ENCODE measurements at places on chromosomes 5 and 9.

- H3K36me3 ChIP-seq: no peaks in the 10 kb centered on the region
- no peak overlapping the region for H3K27ac ChIP-seq
- H3K4me3 ChIP-seq: no peak overlapping the region
- H3K4me1 ChIP-seq: no peaks in the 10 kb centered on the region
- no peak for DNase-seq
These were observed 446.7 kb downstream of the DMRTA1 start for GRCh38 chr9:22893196-22893843.

DNA sequence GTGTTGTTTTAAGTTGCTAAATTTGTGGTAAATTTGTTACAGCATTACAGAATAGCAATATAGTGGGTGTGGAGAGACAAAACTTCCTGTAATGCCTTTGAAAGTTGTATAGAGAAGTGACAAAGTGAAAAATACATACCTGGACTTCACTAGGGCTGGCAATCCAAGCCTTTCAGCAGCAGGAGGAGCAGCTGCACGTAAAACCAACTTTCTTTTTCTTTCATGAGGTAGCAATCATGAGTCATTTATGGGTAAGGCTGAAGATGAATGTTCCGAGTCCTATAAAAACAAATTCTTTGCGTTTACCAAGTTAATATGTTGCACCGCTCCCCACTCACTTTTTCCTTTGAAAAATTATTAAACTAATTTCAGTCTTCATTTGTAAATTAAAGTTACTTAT lies 1138.2 kb downstream of the TAF11L14 start:
- no peaks in the 10 kb centered on the region for H3K4me1 ChIP-seq
- no peaks in the 10 kb centered on the region for H3K27me3 ChIP-seq
- no peak overlapping the region for H3K27ac ChIP-seq
- DNase-seq: no peak
- H3K4me3 ChIP-seq: no peak overlapping the region

GRCh38 chr5:14739538-14739937 lies 75.0 kb downstream of the OTULIN start:
- peak overlapping the region; percentile 50 for H3K27ac ChIP-seq
- H3K4me1 ChIP-seq: peaks cover 21% of the 10 kb centered on the region
- H3K27me3 ChIP-seq: no peaks in the 10 kb centered on the region
- peaks cover 14% of the 10 kb centered on the region for H3K36me3 ChIP-seq

DNA sequence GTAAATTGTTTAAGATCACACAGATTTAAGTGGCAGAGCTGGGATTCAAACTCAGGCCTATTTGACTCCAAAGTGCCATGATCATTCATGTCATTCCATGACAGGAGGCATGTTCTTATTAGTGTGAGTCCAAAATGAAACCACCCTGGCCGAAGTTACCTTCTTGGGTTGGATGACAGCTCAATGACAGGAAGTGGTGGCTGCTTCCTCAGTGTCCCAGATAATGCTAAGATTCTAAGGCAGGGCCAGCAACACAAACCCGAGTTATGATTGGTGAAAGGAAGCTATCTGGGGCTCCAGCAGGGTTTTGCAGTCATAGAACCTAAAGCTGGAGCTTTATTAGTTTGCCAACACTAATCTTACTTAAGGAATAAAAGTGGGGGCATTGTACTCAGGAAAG lies 340.4 kb downstream of the SLIT3 start:
- DNase-seq: no peak
- H3K4me3 ChIP-seq: no peak overlapping the region
- no peak overlapping the region for H3K27ac ChIP-seq
- H3K27me3 ChIP-seq: no peaks in the 10 kb centered on the region
- H3K4me1 ChIP-seq: peaks cover 15% of the 10 kb centered on the region
- no peaks in the 10 kb centered on the region for H3K36me3 ChIP-seq

- no peak overlapping the region for H3K27ac ChIP-seq
- H3K4me3 ChIP-seq: no peak overlapping the region
- DNase-seq: peak; percentile 32
- H3K27me3 ChIP-seq: no peaks in the 10 kb centered on the region
- H3K36me3 ChIP-seq: no peaks in the 10 kb centered on the region
These were observed 99.4 kb downstream of the TMEM174 start for GRCh38 chr5:73272351-73272750.

DNA sequence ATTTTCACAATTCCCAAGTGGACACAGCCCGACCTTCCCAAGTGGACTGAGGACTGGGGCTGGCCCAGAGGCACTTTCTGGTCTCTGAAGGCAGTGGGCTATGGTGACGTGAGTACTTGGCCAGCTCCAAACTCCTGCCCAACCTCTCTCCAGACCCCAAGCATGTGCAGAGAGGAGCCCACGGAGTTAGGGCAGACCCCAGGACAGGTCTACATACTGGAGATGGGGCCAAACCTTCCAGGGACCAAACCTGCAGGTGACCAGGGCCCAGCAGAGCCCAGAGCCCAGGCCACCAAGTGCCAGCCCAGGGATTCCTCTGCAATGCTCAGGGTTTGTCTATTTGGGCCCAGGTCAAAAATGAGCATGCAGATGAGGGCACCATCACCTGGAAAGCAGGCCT lies 15.3 kb downstream of the BRD3 start:
- H3K36me3 ChIP-seq: no peaks in the 10 kb centered on the region
- no peak for DNase-seq
- H3K4me3 ChIP-seq: no peak overlapping the region
- no peaks in the 10 kb centered on the region for H3K27me3 ChIP-seq
- no peak overlapping the region for H3K27ac ChIP-seq

GRCh38 chr9:136546697-136547501 lies 1.1 kb upstream of the NOTCH1 start:
- H3K27me3 ChIP-seq: no peaks in the 10 kb centered on the region
- DNase-seq: peak; percentile 62
- H3K4me1 ChIP-seq: peaks cover 17% of the 10 kb centered on the region

GRCh38 chr5:72681781-72682180 lies 134.7 kb upstream of the TNPO1 start:
- H3K36me3 ChIP-seq: no peaks in the 10 kb centered on the region
- no peak overlapping the region for H3K27ac ChIP-seq
- H3K4me3 ChIP-seq: no peak overlapping the region
- no peaks in the 10 kb centered on the region for H3K4me1 ChIP-seq

DNA sequence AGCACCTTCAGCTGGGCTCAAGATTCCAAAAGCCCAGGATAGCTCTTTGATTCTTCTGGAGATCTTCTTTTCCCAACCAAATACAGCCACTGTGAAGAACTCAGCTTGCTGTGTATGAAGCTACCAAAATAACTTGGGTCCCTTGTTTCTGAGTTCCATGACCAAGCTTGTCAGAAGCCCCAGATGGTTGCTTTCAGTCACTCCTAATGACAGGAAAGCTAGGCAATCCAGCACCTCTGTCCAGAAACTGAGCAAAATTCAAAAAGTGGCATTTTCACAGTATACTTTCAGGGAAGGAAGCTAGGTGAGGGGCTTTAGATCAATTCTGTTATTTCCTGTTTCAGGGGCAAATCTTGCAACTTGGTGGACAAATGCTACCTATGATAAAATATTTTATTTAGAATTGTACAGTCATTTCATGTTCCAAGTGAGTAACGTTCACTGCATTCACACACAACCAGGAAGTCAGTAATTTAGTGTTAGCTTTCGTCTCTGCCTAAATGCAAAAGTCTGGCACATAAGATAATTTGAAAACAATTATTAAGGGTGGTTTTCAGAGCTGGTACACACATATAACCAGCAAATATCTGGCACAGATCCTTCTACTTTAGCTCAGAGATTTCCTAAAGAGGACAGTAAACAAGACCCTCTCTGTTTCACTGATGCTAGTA lies 330.1 kb downstream of the GLIS3 start:
- H3K4me1 ChIP-seq: peaks cover 30% of the 10 kb centered on the region
- peak; percentile 54 for DNase-seq
- peak overlapping the region; percentile 54 for H3K27ac ChIP-seq
- no peak overlapping the region for H3K4me3 ChIP-seq
- no peaks in the 10 kb centered on the region for H3K36me3 ChIP-seq

- H3K4me3 ChIP-seq: no peak overlapping the region
- no peak overlapping the region for H3K27ac ChIP-seq
- no peak for DNase-seq
- peaks cover 12% of the 10 kb centered on the region for H3K4me1 ChIP-seq
- no peaks in the 10 kb centered on the region for H3K36me3 ChIP-seq
These were observed 29.2 kb upstream of the FBP1 start for GRCh38 chr9:94668418-94668927.

DNA sequence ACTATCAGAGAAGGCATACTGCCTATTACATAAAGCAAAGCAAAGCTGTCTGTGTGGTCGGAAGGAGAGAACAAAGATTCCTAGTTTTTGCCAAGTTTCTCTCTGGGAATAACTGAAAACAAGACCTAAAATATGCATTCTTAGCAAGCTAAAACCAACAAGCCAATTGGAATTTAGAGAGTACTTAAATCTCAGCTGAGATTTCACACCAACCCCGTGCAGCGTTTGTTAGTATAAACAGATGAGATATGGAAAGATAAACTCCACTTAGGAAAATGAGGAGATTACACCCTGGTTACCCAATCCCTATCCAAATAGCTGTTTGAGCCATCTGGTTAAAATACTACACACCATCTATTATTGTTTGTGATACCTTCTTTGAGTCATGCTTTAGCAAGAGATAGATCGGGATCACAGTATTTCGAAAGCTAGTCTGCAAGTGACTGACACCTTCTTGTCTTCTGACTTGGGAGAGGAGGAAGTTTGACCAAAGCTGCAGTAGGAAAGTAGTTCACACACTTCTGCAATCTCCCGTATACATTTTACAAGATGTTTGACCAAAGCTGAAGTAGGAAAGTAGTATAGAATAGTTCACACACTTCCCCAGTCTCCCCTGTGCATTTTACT lies 18.2 kb downstream of the FAF2 start:
- no peaks in the 10 kb centered on the region for H3K27me3 ChIP-seq
- peak overlapping the region; percentile 15 for H3K27ac ChIP-seq
- DNase-seq: peak; percentile 56
- H3K36me3 ChIP-seq: no peaks in the 10 kb centered on the region
- H3K4me1 ChIP-seq: peaks cover 12% of the 10 kb centered on the region

DNA sequence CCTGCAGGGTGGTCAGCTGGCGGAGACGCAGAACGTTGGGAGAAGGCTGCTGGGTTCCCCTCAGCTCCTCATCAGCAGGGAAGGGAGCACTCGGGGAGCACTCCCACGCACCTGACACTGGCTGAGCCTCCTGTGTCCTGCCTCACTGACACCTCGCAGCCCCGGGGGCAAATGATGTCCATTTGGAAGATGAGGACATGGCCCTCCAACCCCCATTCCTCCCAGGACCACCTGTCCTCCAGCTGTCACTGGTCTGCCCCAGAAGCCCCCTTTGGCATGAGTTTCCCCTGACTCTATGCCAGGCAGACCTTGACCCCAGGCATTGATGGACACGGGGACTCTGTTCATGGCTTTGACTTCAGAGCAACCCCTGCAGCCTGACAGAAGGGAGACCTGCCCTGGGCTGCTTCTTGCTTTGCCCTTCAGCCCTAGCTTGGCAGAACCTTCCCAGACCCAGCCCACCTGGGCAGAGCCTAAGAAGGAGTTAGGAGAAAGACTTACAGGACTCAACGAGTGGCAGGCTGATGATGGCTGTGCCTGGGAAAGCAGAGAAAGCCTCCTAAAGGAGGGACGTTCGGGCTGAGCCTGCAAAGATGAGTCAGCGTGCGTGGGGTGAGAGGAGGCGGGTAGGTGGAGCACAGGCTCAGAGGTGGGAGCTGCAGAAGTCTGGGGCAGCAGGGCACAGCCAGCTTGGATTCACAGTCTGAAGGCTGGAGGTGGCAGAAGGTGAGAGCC lies 90.6 kb downstream of the LMX1B start:
- no peaks in the 10 kb centered on the region for H3K36me3 ChIP-seq
- no peak overlapping the region for H3K4me3 ChIP-seq
- peak; percentile 84 for DNase-seq
- H3K27ac ChIP-seq: no peak overlapping the region
- H3K4me1 ChIP-seq: peaks cover 10% of the 10 kb centered on the region

DNA sequence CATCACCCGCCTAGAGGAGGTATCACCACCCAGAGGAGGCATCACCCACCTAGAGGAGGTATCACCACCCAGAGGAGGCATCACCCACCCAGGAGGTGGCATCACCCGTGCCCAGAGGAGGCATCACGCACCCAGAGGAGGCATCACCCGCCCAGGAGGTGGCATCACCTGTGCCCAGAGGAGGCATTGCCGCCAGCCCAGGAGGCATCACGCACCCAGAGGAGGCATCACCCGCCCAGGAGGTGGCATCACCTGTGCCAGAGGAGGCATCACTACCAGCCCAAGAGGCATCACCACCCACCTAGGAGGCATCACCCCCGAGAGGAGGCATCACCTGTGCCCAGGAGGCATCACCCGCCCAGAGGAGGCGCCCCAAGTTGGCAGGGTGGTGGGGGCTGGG lies 2.6 kb downstream of the NOTCH1 start:
- no peaks in the 10 kb centered on the region for H3K36me3 ChIP-seq
- DNase-seq: no peak
- no peak overlapping the region for H3K4me3 ChIP-seq
- H3K27ac ChIP-seq: no peak overlapping the region
- H3K4me1 ChIP-seq: peaks cover 6% of the 10 kb centered on the region

GRCh38 chr9:107138261-107138992 lies 144.7 kb upstream of the RAD23B start:
- no peak overlapping the region for H3K27ac ChIP-seq
- H3K27me3 ChIP-seq: peaks cover 50% of the 10 kb centered on the region
- H3K4me3 ChIP-seq: no peak overlapping the region
- no peaks in the 10 kb centered on the region for H3K4me1 ChIP-seq
- DNase-seq: peak; percentile 32

- peak overlapping the region; percentile 8 for H3K4me3 ChIP-seq
- no peaks in the 10 kb centered on the region for H3K36me3 ChIP-seq
- H3K27me3 ChIP-seq: no peaks in the 10 kb centered on the region
- peak overlapping the region; percentile 19 for H3K27ac ChIP-seq
- DNase-seq: peak; percentile 92
These were observed 23.3 kb downstream of the RAD1 start for GRCh38 chr5:34891981-34892380.

GRCh38 chr5:9431496-9432258 lies 114.2 kb downstream of the SEMA5A start:
- no peak overlapping the region for H3K27ac ChIP-seq
- no peaks in the 10 kb centered on the region for H3K4me1 ChIP-seq
- H3K36me3 ChIP-seq: 0 out of 2 replicates have a peak, but pooled peaks cover 7% of the 10 kb centered on the region
- H3K4me3 ChIP-seq: no peak overlapping the region

- no peak overlapping the region for H3K27ac ChIP-seq
- H3K4me3 ChIP-seq: no peak overlapping the region
- H3K36me3 ChIP-seq: no peaks in the 10 kb centered on the region
- DNase-seq: peak; percentile 29
- no peaks in the 10 kb centered on the region for H3K27me3 ChIP-seq
- peaks cover 28% of the 10 kb centered on the region for H3K4me1 ChIP-seq
These were observed 514.1 kb upstream of the MEF2C start for GRCh38 chr5:89397096-89397495.

GRCh38 chr9:121999556-121999955 lies 93.6 kb downstream of the TTLL11 start:
- no peak overlapping the region for H3K27ac ChIP-seq
- no peak overlapping the region for H3K4me3 ChIP-seq

- no peak overlapping the region for H3K27ac ChIP-seq
- no peaks in the 10 kb centered on the region for H3K36me3 ChIP-seq
- no peak overlapping the region for H3K4me3 ChIP-seq
- no peaks in the 10 kb centered on the region for H3K27me3 ChIP-seq
These were observed 1033.4 kb downstream of the TLE4 start for GRCh38 chr9:80605129-80605528.

- no peak for DNase-seq
- no peaks in the 10 kb centered on the region for H3K36me3 ChIP-seq
- no peak overlapping the region for H3K27ac ChIP-seq
- no peak overlapping the region for H3K4me3 ChIP-seq
- no peaks in the 10 kb centered on the region for H3K27me3 ChIP-seq
These were observed 86.5 kb downstream of the ERP44 start for GRCh38 chr9:100012279-100012678.

All from GM23248 (cell line).